Myocyte (in vitro differentiated cells): ENCODE measurements at places on chromosomes 16 and 17.

DNA sequence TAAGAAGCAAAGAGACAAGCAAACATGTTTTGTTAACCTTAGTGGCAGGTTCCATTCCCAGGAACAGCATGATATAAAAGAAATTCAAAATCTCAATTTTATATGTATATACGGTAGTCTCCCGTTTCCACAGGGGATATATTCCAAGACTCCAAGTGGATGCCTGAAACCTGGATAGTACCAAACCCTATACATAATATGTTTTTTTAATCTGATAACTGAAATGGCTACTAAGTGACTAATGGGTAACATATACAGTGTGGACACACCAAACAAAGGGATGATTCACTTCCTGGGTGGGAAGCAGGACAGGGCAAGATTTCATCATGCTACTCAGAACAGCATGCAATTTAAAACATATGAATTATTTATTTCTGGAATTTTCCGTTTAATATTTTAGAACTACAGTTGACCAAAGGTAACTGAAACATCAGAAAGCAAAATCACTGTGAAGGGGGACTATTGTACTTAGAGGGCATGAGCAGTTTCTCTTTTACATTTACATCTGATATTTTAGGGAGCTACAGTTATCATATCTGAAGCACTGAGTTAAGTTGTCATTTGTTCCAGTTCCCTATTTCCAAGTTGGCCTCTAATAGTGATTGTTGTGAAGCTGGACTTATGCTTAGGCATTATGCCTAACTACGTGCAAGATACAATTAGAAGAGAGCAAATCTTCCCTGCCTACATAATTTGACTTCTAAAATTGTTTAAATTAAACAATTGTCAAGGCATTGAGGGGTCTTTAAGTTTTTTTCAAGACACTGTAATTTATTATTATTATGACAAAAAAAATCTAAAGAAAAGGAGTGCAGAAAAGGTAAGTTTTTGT, 34.1 kb upstream of the ABCA6 start:
- peak; percentile 9 for DNase-seq

DNA sequence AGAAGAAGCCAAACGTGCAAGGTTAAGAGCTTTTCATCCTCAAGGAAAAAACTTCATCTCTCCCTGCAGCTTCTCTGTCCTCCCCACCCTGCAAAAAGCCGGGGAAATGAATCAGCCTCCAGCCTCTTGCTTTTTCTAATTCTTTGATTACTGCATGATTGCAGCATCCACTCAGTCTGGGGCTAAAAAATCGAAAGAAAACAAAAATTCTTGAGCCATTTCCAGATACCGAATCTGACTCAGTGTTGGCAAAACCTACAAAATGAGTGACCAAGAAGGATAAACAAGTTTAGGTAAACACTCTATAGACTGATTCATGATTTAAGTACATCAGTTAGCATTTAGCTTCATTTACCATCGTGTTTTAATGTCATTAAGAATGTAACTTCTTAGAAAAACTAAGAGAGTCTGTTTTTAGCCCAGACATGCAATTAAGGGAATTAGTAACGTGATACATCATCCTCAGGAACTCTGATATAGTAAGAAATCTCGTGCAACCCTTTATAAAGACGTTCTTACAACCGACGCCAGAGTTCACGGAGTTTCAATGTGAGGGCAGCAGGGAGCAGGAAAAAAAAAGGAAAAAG, 287.3 kb upstream of the FOXF1 start:
- DNase-seq: no peak

DNA sequence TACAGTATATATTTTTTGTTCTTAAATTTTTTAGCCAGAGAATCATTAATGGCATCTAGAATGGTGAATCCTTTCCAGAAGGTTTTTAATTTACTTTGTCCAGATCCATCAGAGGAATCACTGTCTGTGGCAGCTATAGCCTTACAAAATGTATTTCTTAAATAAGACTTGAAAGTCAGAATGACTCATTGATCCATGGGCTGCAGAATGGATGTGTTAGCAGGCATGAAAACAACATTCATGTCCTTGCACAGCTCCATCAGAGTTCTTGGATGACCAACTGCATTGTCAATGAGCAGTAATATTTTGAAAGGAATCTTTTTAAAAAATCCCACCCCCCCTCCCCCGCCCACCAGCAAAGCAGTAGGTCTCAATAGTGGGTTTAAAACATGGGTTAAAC, 51.4 kb downstream of the CACNG1 start:
- DNase-seq: no peak

DNA sequence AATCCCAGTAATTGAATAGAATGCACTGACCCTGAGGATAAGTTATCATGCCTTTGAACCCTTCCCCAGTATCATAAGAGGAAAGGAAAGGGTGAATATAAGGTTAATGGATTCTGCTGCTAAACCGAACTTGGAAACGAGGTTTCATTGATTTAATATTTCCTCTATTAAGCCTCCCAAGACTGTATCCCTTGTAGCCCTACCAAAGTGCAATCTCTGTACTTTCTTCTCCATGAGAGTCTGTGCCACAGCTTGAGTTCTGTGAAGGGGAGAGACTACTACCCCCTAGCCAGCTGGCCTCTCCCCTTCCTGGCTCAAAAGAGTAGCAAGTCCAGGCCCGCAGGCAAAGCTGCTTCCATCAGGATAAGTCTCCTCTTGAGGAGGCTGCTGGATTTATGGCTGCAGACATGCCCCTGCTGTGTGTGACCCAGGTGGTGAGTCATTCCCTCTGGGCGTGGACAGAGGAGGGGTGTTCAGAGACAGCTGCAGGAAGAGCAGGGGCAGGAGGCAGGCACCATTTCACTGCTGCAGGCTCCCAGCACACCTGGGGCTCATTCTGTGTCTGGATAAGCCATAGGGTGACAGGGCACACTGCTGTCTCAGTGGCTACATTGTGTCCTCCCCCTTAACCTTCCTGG, 58.4 kb downstream of the TOM1L2 start:
- DNase-seq: peak; percentile 96

GRCh38 chr17:9470171-9470570, 105.4 kb downstream of the STX8 start:
- DNase-seq: no peak

- no peak for DNase-seq
Measured at GRCh38 chr17:44120851-44121605, 2.4 kb downstream of the HDAC5 start.

- DNase-seq: no peak
Measured at GRCh38 chr17:73234736-73235135, 26.9 kb downstream of the CPSF4L start.

- no peak for DNase-seq
Measured at GRCh38 chr17:69084911-69085310, 24.2 kb upstream of the ABCA9 start.
